Stimulated activated CD8-positive, alpha-beta memory T cell treated with anti-CD3 and anti-CD28 coated beads, Interleukin-7, amount 100 ng/mL, for 1 hour (primary cell): ENCODE measurements at places on chromosomes 4 and X.

DNA sequence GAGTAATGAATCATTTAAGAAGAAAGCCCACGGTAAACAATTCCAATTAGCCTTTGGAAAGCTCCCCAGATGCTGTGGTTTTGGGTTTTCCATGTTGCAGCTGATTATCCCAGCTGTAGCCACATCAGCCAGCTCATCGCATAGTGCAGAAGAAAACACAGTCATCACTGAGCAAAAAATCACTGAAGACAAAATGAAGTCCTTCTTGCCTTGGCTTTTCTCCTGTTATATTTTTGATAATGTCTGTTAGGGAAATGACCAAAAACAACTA lies 193.0 kb upstream of the C1QTNF7 start:
- DNase-seq, result no peak

DNA sequence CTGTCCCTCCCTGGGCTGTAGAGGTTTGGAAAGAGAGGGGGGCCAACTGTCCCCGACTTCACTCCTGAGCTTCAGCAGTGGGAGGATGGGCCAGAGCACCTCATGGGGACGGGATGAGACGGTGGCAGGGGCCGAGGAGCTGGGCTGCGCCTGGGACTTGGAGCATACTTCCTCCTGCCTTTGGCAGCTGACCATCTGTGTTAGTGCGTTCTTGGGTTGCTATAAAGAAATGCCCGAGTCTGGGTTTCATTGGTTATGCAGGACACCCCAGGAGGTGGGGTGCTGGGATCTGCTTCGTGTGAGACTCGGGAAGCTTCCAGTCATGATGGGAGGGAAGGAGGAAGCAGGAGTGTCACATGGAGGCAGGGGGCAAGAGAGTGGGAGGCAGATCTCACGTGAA lies 7.4 kb downstream of the PSAPL1 start:
- no peak for DNase-seq

- no peak for DNase-seq
These were observed 79.9 kb downstream of the SLC9A6 start for GRCh38 chrX:136065044-136065671.

- DNase-seq, result no peak
These were observed 63.2 kb downstream of the CD40LG start for GRCh38 chrX:136711147-136711546.

GRCh38 chr4:55921093-55921492 lies 27.7 kb upstream of the CEP135 start:
- no peak for DNase-seq

DNA sequence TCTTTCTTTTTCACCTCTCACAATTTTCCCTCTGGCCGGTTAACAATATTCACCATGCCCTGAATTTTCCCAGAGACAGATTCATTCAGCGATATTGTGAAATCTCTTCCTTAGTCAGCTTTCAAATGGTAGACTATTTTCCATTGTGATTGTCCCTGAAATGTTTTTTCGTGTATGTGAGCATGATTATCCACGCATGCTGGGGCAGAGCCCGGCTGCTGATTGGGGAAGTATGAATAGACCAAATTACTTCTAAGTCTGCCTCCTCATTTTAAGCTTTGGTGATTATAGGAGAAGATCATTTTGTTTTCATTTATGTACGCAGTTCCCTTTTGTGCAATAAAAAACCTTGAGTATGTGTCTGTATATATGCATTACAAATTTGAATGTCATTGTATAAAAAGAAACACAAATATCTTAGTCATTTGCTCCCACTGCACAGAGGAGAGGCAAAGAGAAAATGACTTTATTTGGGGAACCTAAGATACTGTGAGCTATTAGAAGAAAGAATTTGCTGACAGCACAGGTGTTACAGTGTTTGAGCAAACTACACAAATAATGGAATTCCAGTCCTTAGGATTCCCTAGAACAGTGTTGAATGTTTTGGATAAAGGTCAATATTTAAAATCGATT lies 11.3 kb downstream of the DTHD1 start:
- DNase-seq, result no peak
